ENCODE measurements at places on chromosomes 2 and 18.

DNA sequence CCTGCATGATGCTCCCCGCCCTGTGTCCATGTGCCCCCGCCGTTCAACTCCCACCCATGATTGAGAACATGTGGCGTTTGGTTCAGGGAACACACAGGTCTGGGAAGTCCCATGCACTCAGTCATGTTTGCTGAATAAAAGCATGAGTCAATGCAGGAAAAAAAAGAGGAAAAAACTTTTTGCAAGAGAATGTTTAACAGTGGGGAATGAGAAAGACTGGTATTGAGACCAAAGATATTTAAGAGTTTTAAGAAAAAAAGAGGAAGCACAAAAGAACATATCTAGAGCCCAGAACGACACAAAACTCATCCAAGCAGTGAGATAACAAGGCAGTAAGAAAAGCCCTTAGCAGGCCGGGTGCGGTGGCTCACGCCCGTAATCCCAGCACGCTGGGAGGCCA, 279.2 kb upstream of the THSD7B start:
- DNase-seq: no peak
- H3K27me3 ChIP-seq: peaks cover 9% of the 10 kb centered on the region
- no peak overlapping the region for H3K27ac ChIP-seq
- no peak overlapping the region for H3K4me3 ChIP-seq
- no peaks in the 10 kb centered on the region for H3K4me1 ChIP-seq

GRCh38 chr2:170362871-170363631, 185.1 kb downstream of the MYO3B start:
- H3K4me1 ChIP-seq: no peaks in the 10 kb centered on the region
- no peak for DNase-seq
- no peaks in the 10 kb centered on the region for H3K36me3 ChIP-seq

DNA sequence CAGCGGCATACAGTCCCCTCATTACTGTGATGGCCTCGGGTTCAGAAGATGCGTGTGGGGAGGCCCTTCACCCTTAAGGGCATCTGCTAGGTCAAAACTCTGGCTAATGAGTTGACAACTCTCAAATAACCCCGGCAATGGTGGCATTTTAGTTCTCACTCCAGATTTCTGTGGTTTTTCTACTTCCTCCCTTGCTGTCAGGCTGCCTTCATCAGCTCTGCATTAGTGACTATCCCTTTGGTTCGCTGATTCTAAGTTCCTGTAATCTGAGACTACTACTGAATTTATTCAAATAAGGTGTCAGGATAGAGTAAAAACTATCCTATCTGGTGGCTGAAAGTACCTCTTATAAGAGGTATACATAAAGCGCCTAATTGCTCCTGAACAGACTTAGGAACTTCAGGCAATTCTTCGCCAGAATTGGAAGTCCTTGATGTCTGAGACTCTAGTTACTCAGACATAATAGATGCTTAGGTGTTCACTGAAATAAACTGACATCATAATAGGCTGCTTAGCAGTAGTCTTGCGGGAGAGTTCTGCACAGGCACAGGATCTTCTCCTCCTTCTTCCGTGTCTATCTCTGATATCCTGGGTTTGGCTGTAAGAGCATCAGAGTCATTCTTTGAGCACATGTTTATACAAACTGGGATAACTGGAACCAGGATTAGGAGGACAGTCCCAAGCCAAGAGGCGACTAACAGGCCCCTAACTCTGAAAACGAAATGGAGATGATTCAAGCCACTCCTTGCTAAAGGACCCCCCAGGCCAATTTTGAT, 194.5 kb downstream of the DNER start:
- H3K4me1 ChIP-seq: no peaks in the 10 kb centered on the region
- no peaks in the 10 kb centered on the region for H3K27me3 ChIP-seq
- DNase-seq: no peak
- H3K27ac ChIP-seq: no peak overlapping the region
- no peaks in the 10 kb centered on the region for H3K36me3 ChIP-seq
- H3K4me3 ChIP-seq: no peak overlapping the region

- no peaks in the 10 kb centered on the region for H3K4me1 ChIP-seq
- no peak for DNase-seq
- H3K27ac ChIP-seq: no peak overlapping the region
- H3K36me3 ChIP-seq: no peaks in the 10 kb centered on the region
- no peak overlapping the region for H3K4me3 ChIP-seq
These were observed 641.7 kb upstream of the ZEB2 start for GRCh38 chr2:145161656-145162055.

DNA sequence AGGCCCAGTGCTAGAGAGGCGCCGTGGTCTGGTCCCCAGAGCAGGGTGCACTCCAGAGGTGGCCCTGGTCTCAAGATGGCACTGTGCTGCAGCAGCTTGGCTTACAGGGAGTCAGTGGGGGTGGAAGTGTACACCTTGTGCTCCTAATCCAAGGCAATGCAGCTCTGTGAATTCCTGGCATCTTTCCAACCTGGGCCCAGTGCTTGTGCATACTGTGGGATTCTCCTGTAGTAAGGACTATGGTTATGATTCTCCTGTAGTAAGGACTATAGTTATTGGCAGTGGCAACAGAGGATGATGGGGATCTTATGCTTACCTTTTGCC, 616.7 kb upstream of the REG3G start:
- no peak overlapping the region for H3K4me3 ChIP-seq
- H3K4me1 ChIP-seq: no peaks in the 10 kb centered on the region
- peak; percentile 67 for DNase-seq
- no peak overlapping the region for H3K27ac ChIP-seq

DNA sequence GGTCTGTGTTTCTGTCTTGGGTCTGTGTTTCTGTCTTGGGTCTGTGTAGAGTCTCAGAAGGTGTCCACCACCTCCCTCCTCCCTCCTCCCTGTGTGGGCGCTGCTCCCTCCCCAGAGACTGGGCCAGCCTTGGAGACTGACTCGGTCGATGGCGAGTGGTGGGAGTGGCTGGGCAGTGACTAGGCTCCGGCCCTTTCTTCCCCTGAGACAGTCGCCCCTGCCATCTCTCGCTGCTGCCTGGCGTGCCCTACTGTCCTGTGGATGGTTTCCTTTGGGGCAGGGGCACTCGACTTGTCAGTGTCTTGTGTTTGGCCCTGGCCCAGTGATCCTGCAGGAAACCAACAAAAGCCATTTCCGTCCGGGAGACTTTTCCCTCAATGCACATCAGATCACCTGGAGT, 215.8 kb downstream of the NDUFA10 start:
- H3K36me3 ChIP-seq: no peaks in the 10 kb centered on the region
- H3K27me3 ChIP-seq: no peaks in the 10 kb centered on the region
- no peak overlapping the region for H3K4me3 ChIP-seq
- no peak for DNase-seq

DNA sequence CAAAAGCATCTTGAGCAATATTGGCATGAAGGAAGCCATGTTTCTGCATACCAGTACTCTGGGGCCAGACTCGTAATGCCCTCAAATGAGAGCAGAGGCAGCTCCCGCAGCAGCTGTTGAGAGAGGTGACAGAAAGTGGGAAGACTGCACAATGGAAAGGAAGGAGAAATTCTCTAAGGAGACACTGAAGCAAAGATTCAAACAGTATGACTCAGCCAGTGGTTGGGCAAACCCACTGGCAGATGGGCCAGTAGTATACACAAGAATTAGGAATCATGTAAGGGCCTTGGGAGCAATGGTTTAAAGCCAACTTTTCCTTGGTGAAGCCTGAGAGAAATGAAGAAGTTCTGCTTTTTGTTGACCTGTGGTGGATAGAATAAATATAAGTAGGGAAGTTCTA, 2092.7 kb upstream of the PIK3C3 start:
- H3K4me3 ChIP-seq: no peak overlapping the region
- no peaks in the 10 kb centered on the region for H3K4me1 ChIP-seq
- H3K36me3 ChIP-seq: no peaks in the 10 kb centered on the region
- no peaks in the 10 kb centered on the region for H3K27me3 ChIP-seq
- no peak overlapping the region for H3K27ac ChIP-seq

DNA sequence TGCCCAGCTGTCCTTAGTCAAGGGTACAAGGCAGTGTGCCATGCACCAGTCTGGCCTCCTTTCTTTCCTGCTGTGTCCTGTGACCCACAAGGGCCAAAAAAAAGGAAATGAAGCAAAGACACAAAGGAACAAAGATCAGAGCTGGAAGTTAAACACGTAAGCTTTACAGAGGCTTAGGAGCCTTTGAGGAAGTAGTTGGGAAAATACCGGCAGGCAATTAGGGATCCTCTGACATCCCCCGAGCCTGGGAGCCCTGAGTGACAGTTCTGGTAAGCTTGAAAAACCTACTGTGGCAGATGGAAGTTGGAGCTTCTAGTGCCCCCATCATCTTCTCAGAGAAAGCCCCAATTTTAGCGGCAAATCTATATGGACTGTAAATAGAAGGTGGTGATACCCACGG, 78.5 kb downstream of the SPRED2 start:
- H3K36me3 ChIP-seq: no peaks in the 10 kb centered on the region
- no peaks in the 10 kb centered on the region for H3K27me3 ChIP-seq
- peaks cover 55% of the 10 kb centered on the region for H3K4me1 ChIP-seq
- no peak overlapping the region for H3K27ac ChIP-seq
- no peak for DNase-seq

DNA sequence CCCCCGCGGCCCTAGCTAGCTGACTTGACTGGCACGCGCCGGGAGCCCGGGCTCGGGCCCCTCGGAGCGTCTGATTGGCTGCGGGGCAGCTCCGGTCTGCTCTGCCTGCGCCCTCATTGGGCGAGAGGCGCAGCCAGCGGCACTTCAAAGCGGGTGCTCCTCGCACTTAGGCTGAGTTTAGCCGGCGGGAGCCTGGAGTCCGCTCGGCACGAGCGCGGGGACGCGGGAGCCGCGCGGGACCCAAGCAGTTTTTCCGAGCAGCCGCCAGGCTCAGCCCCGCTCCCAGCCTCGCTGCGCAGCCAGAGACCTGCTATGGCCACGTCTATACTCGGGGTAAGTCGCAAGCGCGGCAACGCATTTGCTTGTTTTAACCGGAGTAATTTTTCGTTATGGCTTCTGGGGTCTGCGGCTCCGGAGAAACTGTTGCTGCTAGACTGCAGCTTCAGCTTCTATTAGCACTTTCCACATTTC, at the start of gene SP9:
Gene SP9, plus strand, starts transcription at position 174 of the 471 bp plus-strand sequence. Its CDS starts 139 bp downstream, at position 313.
- no peaks in the 10 kb centered on the region for H3K36me3 ChIP-seq
- H3K27ac ChIP-seq: no peak within 1 kb of the TSS
- peaks cover 8% of the 10 kb centered on the region for H3K4me1 ChIP-seq
- peak within 1 kb of the TSS; percentile 34 for H3K4me3 ChIP-seq

GRCh38 chr18:32760391-32760790, 12.4 kb downstream of the KLHL14 start:
- no peaks in the 10 kb centered on the region for H3K27me3 ChIP-seq
- H3K4me1 ChIP-seq: peaks cover 59% of the 10 kb centered on the region
- DNase-seq: no peak

DNA sequence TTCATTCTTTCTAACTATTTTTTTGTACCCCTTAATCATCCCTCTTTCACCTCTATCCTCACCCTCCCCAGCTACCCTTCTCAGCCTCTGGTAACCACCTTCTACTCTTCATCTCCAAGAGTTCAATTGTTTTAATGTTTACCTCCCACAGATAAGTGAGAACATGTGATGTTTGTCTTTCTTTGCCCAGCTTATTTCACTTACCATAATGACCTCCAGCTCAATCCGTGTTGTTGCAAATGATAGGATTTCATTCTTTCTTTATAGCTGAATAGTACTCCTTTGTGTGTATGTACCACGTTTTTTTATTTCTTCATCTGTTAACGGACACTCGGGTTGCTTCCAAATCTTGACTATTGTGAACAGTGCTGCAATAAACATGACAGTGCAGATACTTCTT, 22.1 kb upstream of the TMEM37 start:
- H3K36me3 ChIP-seq: no peaks in the 10 kb centered on the region
- DNase-seq: no peak
- H3K4me1 ChIP-seq: peaks cover 3% of the 10 kb centered on the region
- no peak overlapping the region for H3K4me3 ChIP-seq
- H3K27ac ChIP-seq: no peak overlapping the region

DNA sequence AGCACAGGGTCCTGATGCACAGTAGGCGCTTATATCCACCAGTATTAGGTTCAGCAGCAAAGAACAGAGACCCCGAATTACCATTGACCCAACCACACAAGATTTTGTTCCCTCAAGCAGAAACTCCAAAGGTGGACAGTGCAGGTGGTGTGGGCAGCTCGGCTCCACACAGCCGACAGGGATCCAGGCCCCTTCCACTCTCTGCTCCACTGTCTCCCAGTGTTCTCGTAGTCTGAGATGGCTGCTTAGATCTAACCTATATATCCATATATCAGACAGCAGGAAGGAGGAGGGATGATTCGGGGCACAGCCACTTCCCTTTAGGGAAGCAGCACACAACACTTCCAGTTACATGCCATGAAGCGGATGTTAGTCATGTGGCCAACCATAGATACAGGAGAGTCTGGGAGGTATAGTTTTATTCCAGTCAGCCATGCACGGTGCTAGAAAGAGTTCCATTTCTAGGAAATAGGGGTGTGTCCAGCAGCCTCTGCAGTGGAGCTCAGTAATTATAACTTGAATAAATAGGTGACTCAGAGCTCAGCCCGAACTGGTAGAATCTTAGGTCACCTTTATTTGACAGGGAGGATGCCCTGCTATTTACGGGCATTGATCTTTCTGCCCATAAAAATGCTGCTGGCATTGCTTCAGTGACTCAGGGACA, 158.9 kb downstream of the TWIST2 start:
- DNase-seq: no peak
- no peak overlapping the region for H3K27ac ChIP-seq
- no peak overlapping the region for H3K4me3 ChIP-seq
- H3K27me3 ChIP-seq: no peaks in the 10 kb centered on the region
- H3K36me3 ChIP-seq: no peaks in the 10 kb centered on the region
- no peaks in the 10 kb centered on the region for H3K4me1 ChIP-seq

GRCh38 chr2:64115808-64116598, 28.2 kb downstream of the PELI1 start:
- no peak overlapping the region for H3K4me3 ChIP-seq
- H3K27ac ChIP-seq: no peak overlapping the region
- no peak for DNase-seq

GRCh38 chr18:32443706-32444215, 26.9 kb downstream of the GAREM1 start:
- no peaks in the 10 kb centered on the region for H3K36me3 ChIP-seq
- DNase-seq: peak; percentile 50
- H3K4me3 ChIP-seq: no peak overlapping the region
- H3K27ac ChIP-seq: no peak overlapping the region

DNA sequence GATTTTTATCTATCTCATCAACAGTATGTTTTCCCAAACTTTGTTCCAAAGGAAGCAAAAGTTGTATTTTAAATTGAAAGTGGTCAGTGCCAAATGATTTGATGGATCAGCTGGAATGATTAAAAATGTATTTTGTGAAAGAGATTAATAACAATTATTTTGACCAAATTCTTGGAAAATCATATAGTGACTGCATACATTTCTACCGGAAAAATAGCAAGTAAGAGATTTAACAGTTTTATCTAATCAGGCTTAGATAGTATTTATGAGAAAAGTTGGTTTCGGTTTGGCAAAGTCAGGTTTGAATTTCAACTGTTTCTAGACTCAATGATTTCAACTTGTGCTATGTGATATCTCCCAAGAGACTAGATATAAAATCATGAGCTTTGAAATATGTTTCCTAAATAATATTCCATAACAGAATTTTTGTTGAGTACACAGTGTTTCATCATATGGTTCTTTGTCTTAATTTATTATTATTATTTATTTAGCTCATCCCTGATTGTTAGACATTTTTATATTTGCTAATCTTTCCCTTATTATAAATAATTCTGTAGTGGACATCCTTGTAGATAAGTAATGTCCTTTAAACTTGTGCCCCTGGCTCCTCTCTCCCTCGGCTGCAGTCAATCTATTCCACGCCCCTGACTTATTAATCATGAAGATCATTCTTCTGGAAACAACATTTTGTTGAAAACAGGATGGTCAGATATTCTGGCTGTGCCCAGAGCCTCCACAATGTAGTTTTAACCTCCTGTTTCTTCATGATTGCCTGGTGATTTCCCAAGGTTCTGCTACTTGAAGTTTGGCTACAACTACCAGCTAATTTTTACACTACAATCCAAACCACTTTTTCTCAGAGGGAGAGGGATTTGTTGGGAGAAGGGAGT, 520.7 kb upstream of the TCF4 start:
- no peaks in the 10 kb centered on the region for H3K36me3 ChIP-seq
- DNase-seq: peak; percentile 62

Data from cardiac muscle cell (in vitro differentiated cells and primary cell).